ENCODE measurements at places on chromosomes 2 and 18.

DNA sequence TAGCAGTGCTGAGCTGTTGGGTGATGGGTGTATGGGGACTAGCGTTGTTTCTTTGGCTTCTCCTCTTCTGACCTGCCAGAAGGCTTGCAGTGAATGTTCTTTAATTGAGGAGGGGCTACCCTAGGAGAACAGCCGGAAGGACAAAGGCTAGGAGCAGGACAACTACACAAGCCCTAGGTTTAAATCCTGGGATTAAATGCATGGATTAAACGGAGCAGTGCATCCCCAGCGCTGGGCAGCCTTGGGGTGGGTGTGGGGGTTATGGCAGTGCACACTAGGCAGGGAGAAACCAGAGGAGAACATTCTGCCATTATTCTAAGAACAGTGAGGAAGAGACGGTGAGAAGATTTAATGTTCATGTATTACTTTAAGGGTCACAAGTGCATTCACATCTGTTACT, 86.4 kb upstream of the MCFD2 start:
- no peak for DNase-seq

DNA sequence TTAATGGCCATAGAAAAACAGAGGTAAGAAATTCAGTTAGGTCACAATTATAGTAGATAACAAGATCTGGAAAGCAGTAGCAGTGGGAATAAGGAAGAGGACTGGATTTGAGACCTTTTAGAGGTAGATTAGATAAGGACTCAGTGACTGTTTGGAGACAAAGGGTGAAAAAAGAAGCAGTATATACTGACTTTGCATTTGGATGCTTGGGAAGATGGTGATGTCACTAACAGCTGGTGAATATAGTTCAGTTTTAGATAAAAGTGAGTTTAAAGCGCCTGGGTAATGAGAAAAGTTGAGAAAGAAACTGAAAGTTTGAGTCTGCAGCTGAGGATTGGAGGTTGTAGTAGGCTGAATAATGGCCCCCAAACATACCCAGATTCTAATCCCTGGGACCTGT, 32.8 kb upstream of the TMEM17 start:
- no peak for DNase-seq

GRCh38 chr2:15780912-15781574, 159.3 kb upstream of the MYCN start:
- no peak for DNase-seq

- no peak for DNase-seq
Observed at GRCh38 chr18:59033359-59033758, 106.3 kb upstream of the SEC11C start.

DNA sequence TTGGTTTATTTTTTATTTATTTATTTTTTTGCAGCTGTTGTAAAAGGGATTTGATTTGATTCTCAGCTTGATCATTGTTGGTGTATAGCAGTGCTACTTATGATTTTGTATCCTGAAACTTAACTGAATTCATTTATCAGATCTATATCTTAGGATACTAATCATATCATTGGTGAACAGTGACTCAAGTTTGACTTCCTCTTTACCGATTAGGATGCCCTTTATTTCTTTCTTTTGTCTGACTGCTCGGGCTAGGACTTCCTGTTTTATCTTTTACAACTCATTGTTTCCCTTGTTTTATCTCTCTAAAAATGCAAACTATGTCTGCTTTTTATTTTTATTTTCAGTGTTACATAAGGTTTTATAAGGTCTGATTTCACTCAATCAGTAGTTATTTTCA, 23.6 kb downstream of the SP100 start:
- no peak for DNase-seq

DNA sequence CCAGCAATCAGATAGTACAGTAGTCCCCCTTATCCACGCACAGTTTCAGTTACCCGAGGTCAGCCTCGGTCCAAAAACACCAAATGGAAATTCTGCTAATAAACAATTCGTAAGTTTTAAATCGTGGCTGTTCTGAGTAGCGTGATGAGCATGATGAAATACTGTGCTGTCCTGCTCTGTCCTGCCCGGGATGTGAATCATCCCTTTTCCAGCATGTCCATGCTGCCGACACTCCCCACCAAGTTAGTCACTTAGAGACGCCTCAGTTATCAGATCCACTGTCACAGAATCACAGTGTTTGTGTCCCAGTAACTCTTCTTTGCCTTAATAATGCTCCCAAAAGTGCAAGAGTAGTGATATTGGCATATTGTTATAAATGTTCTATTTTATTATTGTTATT, 62.1 kb downstream of the MEX3C start:
- DNase-seq = no peak

- DNase-seq = no peak
Observed at GRCh38 chr2:153299809-153300208, 178.8 kb downstream of the RPRM start.

DNA sequence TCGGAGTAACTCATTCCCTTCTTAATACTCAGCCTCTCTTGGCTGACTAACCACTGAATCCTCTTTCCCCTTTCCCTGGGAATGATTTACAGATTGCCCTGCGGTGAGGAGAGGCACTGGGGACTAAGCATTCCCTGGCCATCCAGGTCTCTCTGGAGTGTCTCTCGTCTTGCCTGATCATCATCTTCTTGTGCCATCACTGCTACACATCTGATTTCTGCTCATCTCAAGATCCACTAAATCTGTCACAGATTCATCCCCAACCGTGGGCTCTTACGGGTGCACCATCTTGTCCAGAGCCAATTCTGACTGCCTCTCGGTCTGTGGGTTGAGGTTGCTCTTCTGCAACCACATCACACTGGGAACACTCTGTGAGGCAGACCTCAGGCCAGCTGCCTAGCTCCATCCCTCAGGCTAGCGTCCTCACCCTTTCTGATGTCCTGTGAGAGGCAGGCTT, 12.0 kb downstream of the SFTPB start:
- no peak for DNase-seq

- peak; percentile 51 for DNase-seq
Observed at GRCh38 chr2:202036601-202037037, 3.0 kb downstream of the FZD7 start.

DNA sequence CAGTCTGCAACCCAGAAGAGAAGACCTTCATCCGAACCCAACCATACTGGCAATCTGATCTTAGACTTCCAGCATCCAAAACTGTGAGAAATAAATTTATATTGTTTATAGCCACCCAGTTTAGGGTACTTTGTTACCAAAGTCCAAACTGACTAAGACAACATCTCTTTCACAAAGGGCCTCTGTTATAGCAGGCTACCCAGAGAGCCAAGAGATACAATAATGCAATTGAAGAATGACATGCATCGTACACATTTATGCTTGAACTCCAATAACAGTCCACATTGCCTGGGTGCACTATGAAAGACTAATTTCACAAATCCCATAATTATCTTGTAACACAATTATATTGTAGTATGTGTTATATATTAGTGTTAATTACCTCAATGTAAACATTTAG, 39.1 kb upstream of the ANKRD44 start:
- DNase-seq = no peak

DNA sequence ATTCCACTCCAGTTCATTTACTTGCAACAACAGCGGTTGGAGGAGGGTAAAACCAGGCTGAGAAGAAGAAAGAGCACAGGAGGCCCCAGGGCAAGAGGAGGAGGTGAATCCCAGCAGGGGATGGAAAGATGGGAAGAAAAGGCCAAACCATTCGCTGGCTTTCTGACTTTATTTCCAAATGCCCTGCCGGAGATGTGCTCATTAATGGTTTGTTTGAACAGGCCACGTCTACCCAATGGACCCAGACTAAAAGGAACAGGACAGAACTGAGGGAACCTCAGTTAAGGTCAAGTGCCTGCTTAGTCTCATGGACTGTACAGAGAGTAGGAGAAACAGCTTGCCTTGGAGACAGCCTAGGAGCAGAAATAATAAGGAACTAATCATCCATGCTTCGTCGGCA, 121.6 kb upstream of the NDUFV2 start:
- DNase-seq = no peak

GRCh38 chr2:41283079-41283775, 764.6 kb upstream of the PKDCC start:
- no peak for DNase-seq

DNA sequence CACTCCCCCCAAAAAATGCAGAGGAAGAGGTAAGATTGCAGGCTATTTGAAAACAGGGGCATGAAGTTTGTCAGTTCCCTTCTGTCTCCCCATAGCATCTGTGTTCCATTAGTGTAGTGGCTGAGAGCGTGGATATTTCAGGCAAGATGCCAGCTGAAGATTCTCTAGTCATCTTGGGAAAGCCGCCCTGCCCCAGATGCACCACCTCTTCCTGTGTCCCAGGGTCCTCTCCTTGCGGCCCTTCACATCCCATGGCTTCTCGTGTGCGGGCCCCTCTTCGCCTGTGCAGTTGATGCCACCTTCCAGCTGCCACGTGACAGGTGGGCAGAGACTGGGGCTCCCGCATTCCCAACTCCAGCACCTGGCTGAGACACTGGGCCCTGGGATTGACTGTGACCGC, 16.1 kb downstream of the TMEM127 start:
- no peak for DNase-seq

GRCh38 chr2:41791523-41791922, 256.3 kb upstream of the PKDCC start:
- DNase-seq = peak; percentile 7

- peak; percentile 47 for DNase-seq
Observed at GRCh38 chr18:44579028-44579702, 101.5 kb upstream of the SETBP1 start.

DNA sequence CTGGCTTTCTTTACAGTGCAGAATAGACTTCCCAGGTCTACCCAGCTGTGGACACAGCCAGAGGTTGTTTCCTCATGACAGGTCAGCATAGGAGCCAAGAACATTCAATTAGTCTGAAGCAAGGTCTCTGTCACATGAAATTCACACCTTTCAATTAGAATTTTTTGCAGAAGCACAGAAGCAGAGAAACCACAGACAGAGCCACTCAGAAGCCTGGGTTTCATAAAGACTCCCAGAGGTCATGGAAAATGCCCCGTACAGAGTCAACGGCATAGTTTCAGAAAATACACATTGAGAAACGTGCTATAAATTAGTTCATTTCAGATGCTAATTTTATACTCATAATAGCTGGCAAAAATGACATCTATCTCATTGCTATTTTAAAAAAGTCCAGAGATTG, 87.0 kb upstream of the TMEM200C start:
- DNase-seq = no peak

- no peak for DNase-seq
Observed at GRCh38 chr2:147649998-147650397, 194.8 kb upstream of the ACVR2A start.

GRCh38 chr2:32877587-32878510, 68.9 kb upstream of the LTBP1 start:
- no peak for DNase-seq

- no peak for DNase-seq
Observed at GRCh38 chr2:156800065-156800653, 364.0 kb downstream of the GPD2 start.

DNA sequence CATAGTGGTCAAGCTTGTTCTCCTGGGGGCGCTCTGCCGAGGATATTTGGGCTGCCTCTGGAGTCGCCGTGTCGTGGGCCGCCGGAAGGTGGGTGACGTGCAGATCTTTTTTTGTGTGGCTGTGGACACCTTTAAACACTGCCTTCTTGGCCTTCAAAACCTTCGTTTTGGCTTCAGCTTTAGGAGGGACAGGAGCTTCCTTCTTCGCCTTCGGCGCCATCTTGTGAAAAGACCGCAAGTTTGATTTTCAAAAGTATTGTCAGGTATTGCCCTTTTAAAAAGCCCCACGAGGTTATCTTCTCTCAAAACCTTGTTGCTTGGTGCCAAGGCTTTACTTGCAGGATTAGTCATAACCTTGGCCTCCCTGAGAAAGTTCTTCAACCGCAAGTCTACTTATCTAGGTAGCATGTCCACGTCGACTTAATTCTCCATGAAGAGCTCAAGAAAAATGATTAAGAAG, 20.8 kb downstream of the LAMA3 start:
- no peak for DNase-seq

- no peak for DNase-seq
Observed at GRCh38 chr2:139077099-139077737, 297.0 kb upstream of the NXPH2 start.

GRCh38 chr2:126837966-126838715, 60.5 kb upstream of the TEX51 start:
- peak; percentile 22 for DNase-seq

DNA sequence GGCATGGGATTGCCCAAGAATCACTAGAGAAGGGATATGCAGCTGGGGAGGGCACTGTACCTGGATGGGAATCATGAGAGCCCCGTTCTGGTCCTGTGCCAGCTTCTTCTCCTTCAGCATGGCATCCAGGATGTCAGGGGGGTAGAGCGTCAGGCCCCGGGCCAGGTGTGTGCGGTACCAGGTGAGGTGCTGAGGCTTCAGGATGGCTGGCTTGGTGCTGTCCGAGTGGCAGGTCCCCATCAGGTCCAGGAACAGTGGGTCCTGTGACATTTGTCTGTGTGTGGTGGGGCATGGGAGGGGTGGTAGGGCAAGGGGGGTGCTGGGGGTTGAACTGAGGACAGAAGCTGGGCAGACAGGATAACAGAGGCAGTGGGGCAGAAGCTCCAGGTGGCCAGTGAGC, 13.2 kb downstream of the CFAP65 start:
- DNase-seq = no peak

GRCh38 chr2:36449213-36449612, 93.6 kb downstream of the CRIM1 start:
- DNase-seq = no peak

GRCh38 chr2:232779934-232780333, 3.6 kb upstream of the KCNJ13 start:
- DNase-seq = no peak

DNA sequence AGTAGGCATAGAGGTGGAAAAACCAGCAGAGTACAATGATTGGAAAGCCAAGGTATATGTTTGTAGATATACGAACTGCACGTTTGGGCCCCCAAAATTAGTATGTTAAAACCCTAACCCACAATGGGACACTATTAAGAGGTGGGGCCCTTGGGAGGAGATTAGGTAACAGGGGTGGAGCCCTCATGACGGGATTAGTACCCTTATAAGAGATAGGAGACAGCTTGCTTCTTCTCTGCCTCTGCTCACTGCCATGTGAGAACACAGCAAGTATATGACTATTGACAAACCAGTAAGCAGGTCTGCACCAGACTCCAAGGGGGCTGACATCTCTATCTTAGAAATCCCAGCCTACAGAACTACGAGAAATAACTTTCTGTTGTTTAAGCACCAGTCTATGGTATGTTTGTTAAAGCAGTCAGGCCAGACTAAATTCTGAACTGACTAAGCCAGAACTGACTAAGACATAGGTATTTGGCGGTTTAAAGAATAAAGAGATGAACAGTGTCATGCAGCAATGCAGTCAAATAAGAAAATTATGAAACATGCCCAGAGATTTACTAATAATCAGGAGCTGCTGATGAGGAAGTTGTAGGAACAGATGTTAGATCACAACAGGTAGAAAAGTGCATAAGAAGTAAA, 182.9 kb downstream of the DYM start:
- no peak for DNase-seq

Data from SJSA1 (cell line).